Activated CD4-positive, alpha-beta memory T cell treated with anti-CD3 and anti-CD28 coated beads, Interleukin-2, amount 10 ng/mL, durations not matched to agents 7 days and 5 days (primary cell): ENCODE measurements at places on chromosomes 11 and 22. TPM values are rescaled to one million over a fixed set of nuclear protein-coding genes. Genes with fewer than 3 reads are reported as not detected.
A peak's percentile ranks its signal among the peaks of the same experiment; 100 is the strongest.

GRCh38 chr11:64924910-64925284, 408 bp downstream of the PPP2R5B start:
- no peak for DNase-seq
- H3K4me3 ChIP-seq = peak overlapping the region; percentile 88
- peaks cover 7% of the 10 kb centered on the region for H3K36me3 ChIP-seq
- H3K4me1 ChIP-seq = peaks cover 21% of the 10 kb centered on the region
- no peaks in the 10 kb centered on the region for H3K27me3 ChIP-seq

DNA sequence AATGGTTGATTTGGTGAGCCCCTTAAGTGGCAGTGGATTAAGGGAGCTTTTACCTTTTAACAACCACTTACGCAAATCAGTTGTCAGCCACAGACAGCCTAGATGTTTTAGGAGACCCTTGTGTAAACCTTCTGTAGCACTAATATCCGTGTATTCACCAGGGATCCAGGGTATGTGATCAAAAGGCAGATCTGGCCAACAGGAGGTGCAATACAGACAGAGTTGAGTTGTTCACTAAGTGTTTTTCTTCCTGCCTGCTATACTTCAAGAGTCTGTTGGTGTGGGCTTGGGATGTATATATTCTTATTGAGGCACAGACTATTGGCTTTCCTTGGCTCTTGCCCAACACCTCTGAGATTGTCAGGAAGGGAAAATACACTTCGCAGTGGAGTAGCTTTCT, 175.1 kb downstream of the FAT3 start:
- no peaks in the 10 kb centered on the region for H3K36me3 ChIP-seq
- no peaks in the 10 kb centered on the region for H3K27me3 ChIP-seq
- no peak for DNase-seq
- no peak overlapping the region for H3K27ac ChIP-seq

- peaks cover 43% of the 10 kb centered on the region for H3K4me1 ChIP-seq
- peaks cover 74% of the 10 kb centered on the region for H3K36me3 ChIP-seq
- H3K4me3 ChIP-seq = no peak overlapping the region
- no peaks in the 10 kb centered on the region for H3K27me3 ChIP-seq
- no peak overlapping the region for H3K27ac ChIP-seq
Observed at GRCh38 chr11:88315981-88316441, 21.5 kb downstream of the CTSC start.

- peaks cover 46% of the 10 kb centered on the region for H3K4me1 ChIP-seq
- no peak for DNase-seq
- H3K27ac ChIP-seq = peak overlapping the region; percentile 84
- H3K27me3 ChIP-seq = no peaks in the 10 kb centered on the region
Observed at GRCh38 chr11:6233984-6234386, 451 bp downstream of the FHIP1B start.

- peak; percentile 40 for DNase-seq
- peaks cover 9% of the 10 kb centered on the region for H3K27me3 ChIP-seq
- H3K36me3 ChIP-seq = no peaks in the 10 kb centered on the region
- peak overlapping the region; percentile 5 for H3K27ac ChIP-seq
- H3K4me3 ChIP-seq = no peak overlapping the region
- peaks cover 29% of the 10 kb centered on the region for H3K4me1 ChIP-seq
Observed at GRCh38 chr11:10441652-10442503, 13.2 kb upstream of the AMPD3 start.

GRCh38 chr11:17683377-17684161, 35.8 kb upstream of the MYOD1 start:
- H3K27me3 ChIP-seq = peaks cover 3% of the 10 kb centered on the region
- H3K27ac ChIP-seq = no peak overlapping the region
- H3K4me1 ChIP-seq = no peaks in the 10 kb centered on the region
- H3K36me3 ChIP-seq = no peaks in the 10 kb centered on the region

- DNase-seq = no peak
- H3K27me3 ChIP-seq = peaks cover 16% of the 10 kb centered on the region
- no peak overlapping the region for H3K27ac ChIP-seq
- H3K4me1 ChIP-seq = no peaks in the 10 kb centered on the region
- no peak overlapping the region for H3K4me3 ChIP-seq
Observed at GRCh38 chr22:36797374-36797773, 19.5 kb downstream of the PVALB start.

GRCh38 chr11:123405123-123405592, 24.9 kb upstream of the GRAMD1B start:
- no peak overlapping the region for H3K4me3 ChIP-seq
- no peaks in the 10 kb centered on the region for H3K36me3 ChIP-seq
- no peak for DNase-seq
- no peaks in the 10 kb centered on the region for H3K27me3 ChIP-seq
- H3K4me1 ChIP-seq = peaks cover 41% of the 10 kb centered on the region

DNA sequence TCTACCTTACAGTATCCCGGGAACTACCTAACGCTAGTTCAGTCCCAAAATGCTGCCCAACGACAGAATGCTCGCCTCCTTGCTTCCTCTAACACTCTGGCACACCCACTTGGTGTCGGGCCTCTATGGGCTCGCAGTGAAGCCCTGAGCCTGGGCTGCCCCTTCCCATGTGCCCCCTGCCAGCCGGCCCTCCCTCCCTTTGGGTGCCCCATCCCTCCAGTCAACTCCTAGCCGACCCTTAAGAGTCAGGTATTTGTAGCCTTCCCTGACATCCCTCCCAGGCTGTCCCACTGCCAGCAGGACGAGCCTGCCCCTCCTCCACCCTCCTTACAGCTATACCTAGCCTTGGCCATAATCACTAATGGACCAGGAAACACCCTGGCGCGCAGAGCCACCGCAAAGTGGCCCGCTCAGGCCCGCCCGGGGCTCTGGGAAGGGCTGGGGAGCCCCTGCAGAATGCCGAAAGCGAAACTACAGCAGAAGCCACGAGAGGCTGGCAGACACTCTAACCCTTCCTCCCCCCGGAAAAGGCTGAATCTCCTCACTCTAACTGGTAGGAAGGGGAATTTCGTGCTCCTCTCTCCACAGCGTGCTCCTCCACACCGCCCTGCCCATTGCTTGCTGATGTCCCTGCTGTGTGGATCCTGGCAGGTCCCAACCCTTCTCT, 8.2 kb downstream of the CBX7 start:
- H3K4me1 ChIP-seq = peaks cover 35% of the 10 kb centered on the region
- no peaks in the 10 kb centered on the region for H3K27me3 ChIP-seq
- peak overlapping the region; percentile 91 for H3K4me3 ChIP-seq
- DNase-seq = peak; percentile 72

GRCh38 chr11:71425860-71426259, 22.3 kb downstream of the DHCR7 start:
- no peak overlapping the region for H3K4me3 ChIP-seq
- H3K36me3 ChIP-seq = no peaks in the 10 kb centered on the region
- peaks cover 3% of the 10 kb centered on the region for H3K4me1 ChIP-seq
- no peak overlapping the region for H3K27ac ChIP-seq

DNA sequence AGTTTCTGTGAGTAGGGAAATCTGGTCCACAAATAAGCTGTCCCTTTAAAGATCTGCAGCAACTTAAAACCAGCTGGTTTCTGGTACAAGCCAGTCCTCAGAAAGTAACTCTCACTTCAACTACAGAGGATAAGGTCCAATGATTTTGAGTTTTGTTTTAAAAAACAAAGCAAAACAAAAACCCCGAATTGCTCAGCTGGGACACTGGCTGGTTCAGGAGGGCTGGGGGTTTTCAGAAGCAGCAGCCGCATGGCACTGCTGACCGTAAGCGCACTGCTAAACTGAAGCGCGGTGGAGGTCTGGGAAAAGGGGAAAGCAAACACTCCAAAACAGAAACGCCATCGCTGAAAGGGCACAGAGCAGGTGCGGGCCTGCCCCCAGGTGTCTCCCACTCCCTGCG, 59.7 kb downstream of the MICAL3 start:
- H3K27me3 ChIP-seq = no peaks in the 10 kb centered on the region
- H3K4me1 ChIP-seq = peaks cover 7% of the 10 kb centered on the region
- no peak overlapping the region for H3K27ac ChIP-seq
- DNase-seq = no peak

- no peaks in the 10 kb centered on the region for H3K36me3 ChIP-seq
- H3K27me3 ChIP-seq = peaks cover 8% of the 10 kb centered on the region
- DNase-seq = no peak
- H3K4me1 ChIP-seq = no peaks in the 10 kb centered on the region
Observed at GRCh38 chr11:86984701-86985100, 29.5 kb upstream of the FZD4 start.

- no peak overlapping the region for H3K27ac ChIP-seq
- H3K27me3 ChIP-seq = peaks cover 17% of the 10 kb centered on the region
- no peaks in the 10 kb centered on the region for H3K4me1 ChIP-seq
- H3K36me3 ChIP-seq = no peaks in the 10 kb centered on the region
Observed at GRCh38 chr11:32659672-32660071, 76.0 kb downstream of the EIF3M start.

DNA sequence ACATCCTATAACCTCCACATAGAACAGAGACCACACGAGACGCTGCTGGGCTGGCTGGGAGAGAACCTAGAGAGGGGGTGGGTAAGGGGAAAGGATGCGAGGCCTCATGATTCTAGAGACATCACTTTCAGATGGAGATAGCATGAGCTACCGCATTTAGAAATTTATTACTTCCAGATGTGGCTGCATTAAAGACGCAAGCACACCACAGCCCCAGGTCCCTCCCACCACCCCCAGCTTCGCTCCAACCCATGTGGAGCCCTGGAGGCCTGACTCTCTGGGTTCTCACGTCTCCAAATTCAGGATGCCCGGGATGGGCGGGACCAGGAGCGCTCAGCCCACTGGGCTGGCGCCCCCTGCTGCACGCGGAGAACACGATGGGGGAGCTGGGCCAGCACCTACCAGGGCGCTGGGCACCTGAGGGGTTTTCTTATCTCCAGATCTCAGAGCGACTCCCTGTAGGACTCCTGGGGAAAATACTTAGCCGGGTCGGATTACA, 13.6 kb downstream of the MRPL21 start:
- no peak overlapping the region for H3K4me3 ChIP-seq
- no peak overlapping the region for H3K27ac ChIP-seq
- H3K4me1 ChIP-seq = no peaks in the 10 kb centered on the region
- no peak for DNase-seq

DNA sequence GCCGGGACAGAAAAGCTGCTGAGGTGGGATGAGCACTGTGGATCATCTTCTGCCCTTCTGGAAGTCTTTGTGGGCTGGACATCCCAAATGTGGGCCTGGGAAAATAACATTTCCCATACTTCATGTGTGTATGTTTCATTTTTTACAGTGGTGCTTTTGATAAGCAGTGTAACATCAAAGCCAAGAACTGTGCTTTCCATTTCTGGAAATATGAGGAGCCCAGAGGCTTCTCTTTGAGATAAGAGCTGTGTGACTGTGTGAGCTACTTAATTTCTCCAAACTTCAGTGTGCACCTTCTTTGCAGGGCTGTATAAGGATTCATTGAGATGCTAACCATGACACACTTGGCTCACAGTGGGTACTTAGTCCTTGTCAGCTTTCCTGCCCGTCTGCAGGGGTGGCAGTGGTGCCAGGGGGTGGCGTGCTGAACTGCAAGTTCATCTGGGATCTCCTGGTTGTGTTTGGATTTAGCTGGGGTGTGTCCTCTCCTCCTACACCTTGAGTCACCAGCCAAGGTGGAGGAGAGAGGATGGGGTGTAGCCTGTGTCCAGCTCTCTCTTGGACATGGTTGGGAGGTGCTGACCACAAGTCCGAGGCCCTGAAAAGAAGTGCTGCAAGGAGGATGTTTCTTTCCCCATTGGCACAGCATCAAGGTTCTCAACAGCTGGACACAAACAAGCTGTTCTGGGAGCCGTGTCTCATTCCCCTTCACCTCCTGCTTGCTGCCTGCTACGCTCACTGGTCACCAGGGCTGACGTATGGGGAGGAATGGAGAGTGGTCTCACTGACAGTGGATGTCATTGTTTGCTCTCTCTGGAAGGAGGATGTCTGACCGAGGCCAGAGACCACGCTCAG, 139.4 kb downstream of the TEAD1 start:
- H3K27me3 ChIP-seq = peaks cover 19% of the 10 kb centered on the region
- no peak overlapping the region for H3K4me3 ChIP-seq
- DNase-seq = no peak
- no peak overlapping the region for H3K27ac ChIP-seq
- peaks cover 63% of the 10 kb centered on the region for H3K4me1 ChIP-seq

- no peaks in the 10 kb centered on the region for H3K4me1 ChIP-seq
- no peaks in the 10 kb centered on the region for H3K27me3 ChIP-seq
- no peak for DNase-seq
- no peak overlapping the region for H3K27ac ChIP-seq
Observed at GRCh38 chr11:24521601-24522000, 24.7 kb downstream of the LUZP2 start.

LDHAL6A gene
- not detected for total RNA-seq

STX5 gene
- 41.6 TPM for total RNA-seq

SEPTIN3 gene
- 3.2 TPM for total RNA-seq

SLC25A22 gene
- total RNA-seq = 38.3 TPM

CD6 gene
- 293 TPM for total RNA-seq

MRPL21 gene
- 53.4 TPM for total RNA-seq

OR10D3 gene
- total RNA-seq = not detected

OR8D4 gene
- total RNA-seq = not detected

KDM4D gene
- 0.83 TPM for total RNA-seq
